NCI-H1092 treated with DMSO at 0.1 percent for 48 hours (cell line): ENCODE measurements at places on chromosomes 11 and 22.

- no peak for DNase-seq
Observed at GRCh38 chr11:65557280-65558001, 718 bp downstream of the LTBP3 start.

DNA sequence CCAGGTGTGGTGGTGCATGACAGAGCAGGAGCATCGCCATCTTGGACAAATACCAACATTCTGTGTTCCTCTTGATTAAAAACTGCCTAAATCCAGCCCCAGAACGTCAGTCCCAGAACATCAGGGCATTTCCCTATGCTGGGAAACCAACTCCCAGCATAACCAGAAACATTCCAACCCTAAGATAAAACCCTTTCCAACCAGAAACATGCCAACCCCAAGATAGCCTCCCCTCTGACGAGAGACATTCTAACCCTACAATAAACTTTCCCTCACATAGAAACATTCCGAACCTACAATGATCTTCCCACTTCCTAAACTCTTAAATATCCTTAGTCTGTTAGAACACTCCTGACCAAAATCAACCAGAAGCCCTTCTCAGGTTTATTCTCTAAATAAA lies 11.6 kb downstream of the PLAAT4 start:
- no peak for DNase-seq

DNA sequence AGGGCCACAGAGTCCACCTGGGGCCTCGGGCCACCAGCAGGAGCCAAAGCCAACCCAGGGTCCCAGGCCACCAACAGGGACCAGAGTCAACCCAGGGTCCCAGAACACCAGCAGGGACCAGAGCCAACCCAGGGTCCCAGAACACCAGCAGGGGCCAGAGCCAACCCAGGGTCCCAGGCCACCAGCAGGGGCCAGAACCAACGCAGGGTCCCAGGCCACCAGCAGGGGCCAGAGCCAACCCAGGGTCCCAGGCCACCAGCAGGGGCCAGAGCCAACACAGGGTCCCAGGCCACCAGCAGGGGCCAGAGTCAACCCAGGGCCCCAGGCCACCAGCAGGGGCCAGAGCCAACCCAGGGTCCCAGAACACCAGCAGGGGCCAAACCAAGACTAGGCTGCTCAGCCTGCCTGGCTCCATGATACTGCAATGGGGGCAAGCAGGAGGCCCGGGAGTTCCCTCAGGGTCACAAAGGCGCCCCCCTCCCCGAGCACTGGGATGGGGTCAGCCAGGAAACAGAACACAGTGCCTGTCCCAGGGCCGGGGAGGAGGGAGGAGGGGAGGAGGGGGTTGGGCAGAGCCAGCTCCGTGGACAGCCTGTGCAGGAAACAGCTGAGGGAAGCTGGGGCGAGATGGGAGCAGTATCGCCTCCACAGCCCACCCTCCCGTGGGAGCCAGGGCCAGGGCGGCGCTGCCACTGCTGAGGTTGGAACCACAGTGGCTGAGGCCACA lies 62.0 kb upstream of the PRR5 start:
- DNase-seq, result no peak

- no peak for DNase-seq
Observed at GRCh38 chr11:111719379-111719778, 46.8 kb downstream of the PPP2R1B start.

DNA sequence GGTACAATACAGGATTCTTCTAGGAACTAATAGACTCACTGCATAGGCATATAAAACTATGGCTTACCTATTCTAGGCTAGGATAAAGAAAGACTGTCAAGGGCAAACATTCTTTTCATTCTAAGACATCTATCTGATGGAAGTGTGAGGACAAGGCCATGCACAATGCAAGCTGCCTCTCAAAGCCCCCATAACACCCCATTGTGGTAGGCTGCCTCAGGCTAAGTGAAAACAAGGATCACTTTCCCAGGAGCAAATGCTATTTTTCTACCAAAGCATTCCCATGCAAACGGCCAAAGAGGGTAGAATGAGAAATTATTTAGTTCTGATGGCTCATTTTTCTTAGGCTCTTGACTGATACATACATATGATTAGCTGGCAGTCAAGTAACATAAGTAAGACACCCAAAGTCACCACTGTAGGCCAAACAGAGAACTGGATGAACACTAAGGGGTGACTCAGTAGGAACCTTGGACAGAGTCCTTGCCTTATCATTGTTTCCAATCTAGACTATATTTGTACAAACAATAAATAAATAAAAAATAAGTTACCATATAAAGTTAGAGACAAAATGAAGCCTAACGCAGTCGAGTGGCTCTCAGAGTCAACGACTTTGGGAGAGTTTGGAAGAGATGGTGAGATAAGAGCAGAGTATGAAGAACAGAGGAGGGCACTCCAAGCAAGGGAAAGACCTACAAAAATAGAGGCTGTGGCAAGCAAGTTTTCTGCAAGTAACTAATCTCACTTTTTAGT lies 303.6 kb downstream of the SBF2 start:
- DNase-seq, result no peak

- peak; percentile 22 for DNase-seq
Observed at GRCh38 chr11:29200791-29201562, 815.9 kb downstream of the KCNA4 start.

DNA sequence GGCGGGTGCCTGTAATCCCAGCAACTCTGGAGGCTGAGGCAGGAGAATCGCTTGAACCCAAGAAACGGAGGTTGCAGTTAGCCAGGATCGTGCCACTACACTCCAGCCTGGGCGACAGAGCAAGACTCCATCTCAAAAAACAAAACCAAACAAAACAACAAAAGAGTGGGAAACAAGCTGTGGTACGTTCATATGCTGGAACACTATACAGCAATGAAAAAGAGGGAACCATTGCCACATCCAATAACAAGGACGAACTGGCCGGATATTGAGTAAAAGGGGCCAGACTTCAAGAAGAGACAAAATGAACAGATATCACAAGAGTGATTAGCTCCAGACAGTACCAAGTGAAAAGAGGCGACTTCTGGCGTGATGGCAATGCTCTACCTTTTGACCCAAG lies 4.9 kb downstream of the MACROD1 start:
- DNase-seq, result no peak

DNA sequence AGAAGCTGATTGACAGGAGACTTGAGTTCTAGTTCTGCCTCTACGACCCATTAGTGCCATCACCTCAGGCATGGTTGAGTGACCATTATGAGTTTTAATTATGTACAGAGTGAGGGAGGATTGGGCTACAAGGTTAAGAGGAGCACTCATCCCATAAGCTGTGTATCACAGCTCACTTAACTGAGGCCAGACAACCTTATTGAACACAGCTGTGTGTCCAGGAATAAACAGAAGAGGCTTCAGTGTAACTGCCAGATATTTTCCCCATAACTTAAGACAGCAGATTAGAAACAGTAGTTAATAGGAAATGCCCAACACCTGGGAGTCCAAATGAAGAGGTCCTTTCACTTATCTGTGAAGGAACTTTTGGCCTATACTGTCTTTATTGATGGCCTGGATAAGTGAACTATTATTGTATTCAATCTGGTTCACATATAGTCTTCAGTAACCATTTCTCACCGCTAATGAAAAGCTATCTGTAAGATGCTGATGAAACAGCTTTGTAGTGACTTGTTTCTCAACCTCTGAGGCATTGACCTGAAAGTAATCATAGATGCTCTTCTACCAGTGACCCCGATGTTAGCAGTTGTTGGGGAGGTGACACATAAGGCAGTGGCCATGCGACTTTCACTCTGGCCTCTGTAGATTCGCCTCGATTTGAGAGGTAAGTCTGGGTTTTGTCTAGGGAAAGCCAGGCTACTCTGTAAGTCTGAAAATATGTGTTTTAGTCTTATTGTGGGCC lies 41.7 kb downstream of the YAP1 start:
- DNase-seq, result no peak

- no peak for DNase-seq
Observed at GRCh38 chr11:103731670-103732069, 304.8 kb upstream of the DDI1 start.

- DNase-seq, result no peak
Observed at GRCh38 chr11:4095509-4096230, 1.1 kb downstream of the RRM1 start.

DNA sequence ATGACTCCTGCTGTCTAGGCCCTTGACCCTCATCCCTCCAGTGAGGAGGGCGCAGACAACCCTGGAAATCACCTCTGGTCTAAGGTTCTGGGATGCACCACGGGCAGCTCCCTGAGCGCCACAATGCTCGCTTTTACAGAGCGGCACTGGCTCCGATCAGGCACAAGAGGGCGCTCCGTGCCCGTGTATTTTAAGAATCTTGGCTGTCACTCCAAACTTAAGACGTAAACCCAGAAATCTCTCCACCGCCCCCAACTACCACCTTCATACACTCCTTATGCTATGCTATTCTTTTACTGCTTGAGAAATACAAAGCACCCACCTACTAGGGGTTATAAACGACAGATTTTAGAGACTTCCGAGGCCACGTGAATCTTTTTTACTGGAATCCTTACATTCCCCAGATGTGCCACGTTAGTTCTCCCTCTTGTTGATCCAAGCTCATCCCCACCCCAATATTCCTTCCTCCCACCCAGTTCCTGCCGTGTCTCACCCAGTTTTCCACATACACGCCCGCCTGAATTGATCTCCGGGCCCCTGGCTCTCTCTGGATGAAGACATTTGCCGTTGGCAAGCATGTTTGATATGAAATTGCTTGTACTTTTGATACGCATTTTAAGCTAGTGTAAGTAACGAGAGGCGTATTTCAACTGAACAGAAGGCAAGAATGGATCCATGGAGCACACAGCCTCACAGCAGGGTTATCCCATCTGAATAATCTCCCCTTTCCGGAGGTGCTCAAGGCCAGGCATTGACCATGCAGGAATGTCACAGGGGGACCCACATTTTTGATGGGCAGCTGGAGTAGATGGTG lies 453.5 kb downstream of the OPCML start:
- peak; percentile 66 for DNase-seq

- DNase-seq, result peak; percentile 32
Observed at GRCh38 chr11:64356498-64357411, 2.2 kb upstream of the RPS6KA4 start.

- DNase-seq, result no peak
Observed at GRCh38 chr11:10797001-10797400, 11.7 kb downstream of the EIF4G2 start.

DNA sequence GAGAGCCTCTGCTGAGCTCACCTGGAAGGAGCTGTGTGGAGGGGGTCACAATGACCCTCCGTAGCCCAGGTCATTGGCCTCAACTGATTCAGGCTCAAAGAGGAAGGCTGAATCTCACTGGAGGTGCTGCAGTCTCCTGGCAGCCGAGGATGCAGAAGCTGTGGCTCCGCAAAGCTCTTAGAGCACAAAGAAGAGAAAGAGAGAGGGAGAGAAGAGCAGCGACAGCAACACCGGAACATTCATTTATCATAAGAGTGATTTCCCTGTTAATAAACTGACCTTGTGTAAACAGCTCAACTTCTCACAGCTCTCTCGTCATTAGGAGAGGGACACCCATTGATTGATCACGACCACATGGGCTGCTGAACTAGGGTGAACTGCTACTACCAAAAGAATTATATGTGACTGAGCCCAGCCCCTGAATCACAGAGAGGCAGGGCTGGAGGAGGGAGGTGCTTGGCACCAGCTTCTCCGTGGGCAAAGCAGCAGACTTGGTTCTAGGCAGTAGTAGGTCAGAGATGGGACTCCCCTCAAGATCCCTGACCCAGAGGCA lies 281.7 kb downstream of the NXPE2 start:
- DNase-seq, result no peak

- peak; percentile 9 for DNase-seq
Observed at GRCh38 chr11:995752-996420, 40.6 kb downstream of the MUC6 start.

GRCh38 chr11:73536961-73537360 lies 61.0 kb downstream of the FAM168A start:
- DNase-seq, result no peak

- DNase-seq, result no peak
Observed at GRCh38 chr22:45318558-45319323, 9.0 kb downstream of the FAM118A start.

DNA sequence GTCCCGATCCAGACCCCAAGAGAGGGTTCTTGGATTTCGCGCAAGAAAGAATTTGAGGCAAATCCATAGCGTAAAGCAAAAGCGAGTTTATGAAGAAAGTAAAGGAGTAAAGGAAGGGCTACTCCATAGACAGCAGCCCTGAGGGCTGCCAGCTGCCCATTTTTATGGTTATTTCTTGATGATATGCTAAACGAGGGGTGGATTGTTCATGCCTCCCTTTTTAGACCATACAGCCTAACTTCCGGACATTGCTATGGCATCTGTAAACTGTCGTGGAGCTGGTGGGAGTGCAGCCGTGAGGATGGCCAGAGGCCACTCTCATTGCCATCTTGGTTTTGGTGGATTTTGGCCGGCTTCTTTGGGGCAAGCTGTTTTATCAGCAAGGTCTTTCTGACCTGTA lies 19.4 kb upstream of the SHANK3 start:
- DNase-seq, result no peak

DNA sequence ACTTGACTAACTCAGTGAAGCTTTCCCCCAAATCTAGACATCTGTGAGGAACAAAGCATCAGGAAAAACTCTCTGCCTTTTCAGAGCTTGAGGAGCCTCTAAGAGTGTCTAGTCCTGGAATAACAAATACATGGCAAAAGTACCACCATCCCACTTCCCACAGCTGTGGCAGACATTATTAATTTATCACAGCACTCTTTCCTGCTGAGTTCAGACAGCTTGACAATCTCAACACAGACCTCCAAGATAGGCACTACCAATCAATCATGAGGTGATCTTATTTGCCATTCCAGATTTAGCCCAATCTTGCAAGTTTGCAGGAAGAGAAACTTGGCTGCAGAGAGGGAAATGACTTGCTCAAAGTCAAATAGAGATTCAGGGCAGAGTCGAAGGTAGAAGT lies 202.8 kb downstream of the MN1 start:
- DNase-seq, result no peak

DNA sequence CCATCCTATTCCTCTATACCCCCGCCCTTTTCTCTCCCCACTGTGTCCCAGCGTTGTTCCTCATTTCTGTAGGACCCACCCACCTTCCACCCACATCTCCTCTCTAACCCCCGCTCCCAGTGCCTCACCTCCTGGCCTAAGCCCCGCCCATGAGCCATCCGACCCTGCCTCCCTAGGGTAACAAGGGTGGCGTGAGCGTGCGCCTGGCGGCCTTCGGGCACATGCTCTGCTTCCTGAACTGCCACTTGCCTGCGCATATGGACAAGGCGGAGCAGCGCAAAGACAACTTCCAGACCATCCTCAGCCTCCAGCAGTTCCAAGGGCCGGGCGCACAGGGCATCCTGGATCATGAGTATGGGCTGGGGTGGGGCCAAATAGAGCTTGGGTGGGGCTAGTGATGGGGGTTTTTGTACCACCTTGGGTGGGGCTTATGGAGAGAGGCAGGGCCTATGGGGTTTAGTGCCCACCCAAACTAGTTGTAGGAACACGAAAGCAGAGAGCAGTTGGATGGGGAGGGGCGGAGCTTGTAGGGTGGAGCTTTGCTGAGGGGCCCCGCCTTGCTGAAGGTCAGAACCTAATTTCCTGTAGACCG lies 4.5 kb downstream of the INPP5J start:
- no peak for DNase-seq

- peak; percentile 78 for DNase-seq
Observed at GRCh38 chr22:30694171-30694639, 469 bp upstream of the OSBP2 start.

GRCh38 chr11:44623341-44623730 lies 57.9 kb downstream of the CD82 start:
- DNase-seq, result no peak
